ENCODE measurements at places on chromosomes 2 and 18.

GRCh38 chr2:172777431-172777830, 41.8 kb downstream of the RAPGEF4 start:
- no peak for DNase-seq

DNA sequence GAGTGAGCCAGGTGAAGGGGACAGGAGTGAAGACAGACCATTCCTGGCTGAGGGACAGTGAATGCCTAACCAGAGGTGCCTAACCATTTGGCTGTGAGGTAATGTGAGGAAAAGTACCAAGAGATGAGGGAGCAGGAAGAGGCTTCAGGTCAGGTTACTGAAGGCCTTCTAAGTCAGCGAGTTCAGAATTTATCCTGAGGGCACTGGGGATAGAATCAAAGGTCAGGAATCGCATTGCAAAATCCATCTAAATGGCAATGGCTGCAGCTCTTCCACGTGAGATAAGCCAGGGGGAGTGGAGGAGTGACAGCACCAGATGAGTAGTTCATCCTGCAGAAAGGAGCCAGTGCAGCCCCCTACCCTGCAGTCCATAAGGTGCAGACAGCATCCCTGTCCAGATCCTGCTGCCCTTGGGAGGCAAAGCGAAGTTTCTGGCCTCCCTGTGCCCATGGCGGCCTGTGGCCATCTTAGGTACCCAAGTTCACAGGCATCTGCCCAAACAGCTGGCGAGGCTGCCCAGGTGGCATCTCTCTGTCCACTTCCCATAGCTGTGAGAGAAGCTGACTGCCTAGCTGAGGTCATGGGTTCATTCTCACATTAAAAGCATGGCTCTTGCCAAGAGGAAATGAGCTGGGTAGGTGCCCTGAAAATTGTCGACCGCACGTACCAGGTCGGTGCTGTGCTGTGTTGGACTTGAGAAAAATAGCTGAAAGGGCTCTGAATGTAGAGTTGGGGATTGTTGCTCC, 49.5 kb downstream of the CYP27C1 start:
- DNase-seq = no peak

DNA sequence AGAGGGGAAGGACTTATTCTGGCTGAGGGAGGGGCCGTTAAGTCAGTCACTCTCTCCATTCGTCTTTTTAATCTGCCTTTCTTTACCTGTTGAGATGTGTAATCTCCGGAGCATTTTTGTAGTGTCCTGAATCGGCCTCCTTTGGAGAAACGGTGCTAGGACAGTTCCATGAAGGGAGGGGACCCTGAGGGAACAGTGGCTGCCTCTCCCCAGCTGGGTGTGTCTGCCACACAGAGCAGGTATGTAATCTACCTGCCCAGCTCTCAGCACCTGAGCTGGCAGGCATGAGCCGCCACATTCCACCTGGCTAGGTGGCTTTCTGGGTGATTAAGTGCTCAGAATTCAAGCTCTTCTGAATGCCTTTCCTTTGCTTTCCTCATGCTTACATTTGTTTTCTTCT, 131.2 kb downstream of the WDSUB1 start:
- no peak for DNase-seq

DNA sequence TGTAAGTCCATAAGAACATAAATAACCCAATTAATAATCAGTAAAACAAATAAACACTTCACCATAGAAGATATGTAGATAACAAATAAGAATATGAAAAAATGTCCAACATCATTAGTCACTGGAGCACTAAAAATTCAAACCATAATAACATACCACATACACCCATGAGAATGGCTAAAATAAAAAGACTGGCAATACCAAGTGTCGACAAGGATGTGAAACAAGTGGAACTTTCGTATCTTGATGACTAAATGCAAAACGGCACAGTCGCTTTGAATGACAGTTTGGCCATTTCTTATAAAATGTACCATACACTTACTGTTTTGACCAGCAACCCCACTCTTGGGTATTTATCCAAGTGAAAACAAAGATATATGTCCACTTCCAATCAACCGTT, 26.8 kb downstream of the ANKMY1 start:
- no peak for DNase-seq

GRCh38 chr2:231925303-231926179, 655 bp downstream of the NPPC start:
- DNase-seq = peak; percentile 64

- DNase-seq = no peak
These were observed 126.8 kb upstream of the SERPINE2 start for GRCh38 chr2:224165901-224166319.

GRCh38 chr2:233079473-233079877, 19.3 kb downstream of the INPP5D start:
- peak; percentile 47 for DNase-seq

GRCh38 chr2:114728372-114728771, 285.9 kb downstream of the DPP10 start:
- DNase-seq = no peak

DNA sequence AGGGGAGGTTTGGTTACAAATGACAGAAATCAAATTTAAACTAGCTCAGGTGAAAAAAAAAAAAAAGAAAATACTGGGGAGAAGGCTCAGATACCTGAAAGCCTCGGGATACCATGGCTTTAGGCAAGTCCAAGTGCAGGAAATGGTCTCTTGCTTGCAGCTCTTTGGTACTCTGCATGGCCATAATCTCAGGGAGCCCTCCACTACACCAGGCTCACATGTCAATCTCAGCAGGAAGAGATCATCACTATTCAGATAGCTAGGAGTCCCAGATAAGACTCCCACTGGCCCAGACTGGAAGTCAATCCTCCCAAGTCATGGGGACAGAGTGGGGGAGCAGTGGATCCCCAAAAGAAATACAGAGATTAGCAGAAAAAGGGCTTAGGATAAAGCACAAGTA, 64.8 kb upstream of the RALBP1 start:
- no peak for DNase-seq

GRCh38 chr2:155687181-155687580, 645.3 kb downstream of the NR4A2 start:
- DNase-seq = no peak

- no peak for DNase-seq
These were observed 106.6 kb upstream of the DDX18 start for GRCh38 chr2:117707874-117708273.

- DNase-seq = no peak
These were observed 97.4 kb upstream of the STK17B start for GRCh38 chr2:196268538-196269338.

DNA sequence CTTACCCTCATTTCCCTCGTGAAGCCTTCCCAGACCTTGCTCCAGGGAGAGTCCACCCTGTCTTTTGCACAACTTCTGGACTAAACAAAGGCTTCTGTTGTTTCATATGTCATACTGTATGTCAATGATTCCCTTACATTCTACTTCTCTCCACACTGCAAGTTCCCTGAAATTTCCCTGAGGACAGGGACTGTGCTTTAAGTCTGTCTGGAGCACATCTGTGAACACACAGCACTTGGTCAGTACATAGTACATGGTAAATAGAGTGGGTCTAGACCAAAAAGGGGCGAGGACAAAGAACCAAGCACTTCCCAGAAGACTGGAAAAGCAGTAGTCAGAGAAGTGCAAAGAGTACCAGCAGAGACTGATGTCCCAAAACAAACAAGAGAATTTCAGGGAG, 23.7 kb upstream of the IMPA2 start:
- DNase-seq = no peak

GRCh38 chr2:45724335-45724734, 72.9 kb downstream of the PRKCE start:
- DNase-seq = no peak

DNA sequence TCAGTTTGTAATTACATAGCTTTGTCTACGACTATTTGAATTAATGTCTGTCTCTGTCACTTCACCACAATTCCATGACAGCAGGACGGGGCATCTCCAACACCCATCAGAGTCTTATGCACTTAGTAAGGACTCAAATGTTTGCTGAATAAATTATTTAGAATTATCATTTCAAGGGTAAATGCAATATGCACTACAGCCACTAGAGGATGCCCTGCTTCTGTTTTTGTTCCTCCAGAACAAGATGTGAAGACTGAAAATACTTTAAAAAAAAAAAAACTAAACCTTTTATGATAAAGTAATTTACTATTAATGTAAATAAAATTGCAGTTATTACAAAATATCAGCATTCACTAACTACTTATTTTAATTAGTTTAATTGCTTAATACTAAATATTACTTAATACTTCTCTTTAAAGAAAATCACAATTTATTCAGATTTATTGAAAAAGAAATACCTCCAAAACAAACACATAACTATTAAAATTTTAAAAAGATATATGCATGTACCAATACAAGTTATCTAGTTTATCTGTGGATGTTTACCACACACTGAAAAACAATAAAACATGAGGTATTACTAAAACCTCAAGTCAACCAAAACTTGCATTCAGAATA, 3.2 kb downstream of the PIGN start:
- DNase-seq = peak; percentile 22

DNA sequence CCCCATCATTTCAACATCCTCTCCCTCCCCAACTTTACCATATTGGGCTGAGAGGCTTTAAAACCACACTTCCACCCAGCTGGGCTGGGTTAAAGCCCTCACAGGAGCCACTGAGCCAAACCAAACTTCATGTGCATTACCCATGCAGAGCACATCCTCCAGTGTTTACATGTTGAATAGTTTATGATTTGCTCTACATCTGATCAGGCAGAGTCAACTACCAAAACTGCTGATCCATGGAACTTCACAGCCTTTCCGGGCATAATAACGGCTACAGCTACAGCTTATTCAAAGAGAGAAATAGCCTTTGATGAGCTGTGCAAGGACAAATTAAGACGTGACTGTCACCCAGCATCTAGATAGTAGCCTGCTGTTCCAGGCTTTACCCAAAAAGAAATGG, 39.0 kb downstream of the MAIP1 start:
- no peak for DNase-seq

GRCh38 chr2:1613078-1613445, 131.3 kb downstream of the PXDN start:
- DNase-seq = no peak

DNA sequence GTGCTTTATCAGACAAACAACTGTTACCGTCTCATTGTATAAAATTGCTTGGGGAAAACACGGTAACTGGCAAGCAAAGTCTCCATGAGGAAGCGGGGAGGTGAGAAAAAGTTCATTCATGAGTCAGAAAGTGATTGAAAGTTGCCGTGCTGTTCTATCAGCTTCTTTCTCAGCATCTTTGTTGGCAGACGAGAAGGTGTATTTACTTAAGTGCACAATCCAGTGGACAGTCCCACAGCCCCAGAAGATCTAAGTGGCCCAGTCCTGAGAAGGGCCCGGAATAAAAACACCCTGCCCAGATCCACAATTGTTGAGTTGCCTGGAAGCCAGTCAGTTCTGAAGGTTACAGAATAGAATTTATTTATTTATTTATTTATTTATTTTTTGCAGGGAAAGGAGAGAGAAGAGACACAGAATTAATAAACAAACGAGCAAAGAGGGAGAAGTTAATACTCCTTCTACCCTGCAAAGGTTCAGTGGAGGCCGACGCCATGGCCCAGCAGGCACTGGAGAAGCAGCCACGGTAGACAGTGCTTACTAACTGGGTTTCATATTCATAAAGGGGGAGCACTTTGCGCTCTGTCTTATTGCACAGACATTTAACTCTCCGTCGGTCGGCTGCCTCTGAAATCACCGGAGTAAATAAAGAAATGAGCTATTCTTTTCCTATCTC, 676.0 kb upstream of the SALL3 start:
- no peak for DNase-seq

DNA sequence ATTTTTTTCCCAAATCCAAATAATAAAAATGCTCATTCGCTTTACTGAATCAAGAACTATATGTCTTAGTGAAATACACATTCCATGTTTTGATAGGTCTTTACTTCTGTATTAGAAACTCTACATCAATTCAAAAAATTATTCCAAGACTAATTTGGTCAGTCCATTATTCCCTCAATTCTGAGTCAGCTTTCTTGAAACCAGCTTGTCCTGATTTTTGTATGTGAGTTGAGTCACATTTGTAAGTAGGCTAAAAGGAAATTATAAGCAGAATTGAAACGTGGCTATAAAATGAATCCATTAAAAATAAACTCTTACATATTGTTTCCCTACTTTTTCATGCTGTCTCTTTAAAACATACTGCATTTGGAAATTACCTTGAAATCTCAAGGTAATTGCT, 113.0 kb downstream of the DNER start:
- no peak for DNase-seq

DNA sequence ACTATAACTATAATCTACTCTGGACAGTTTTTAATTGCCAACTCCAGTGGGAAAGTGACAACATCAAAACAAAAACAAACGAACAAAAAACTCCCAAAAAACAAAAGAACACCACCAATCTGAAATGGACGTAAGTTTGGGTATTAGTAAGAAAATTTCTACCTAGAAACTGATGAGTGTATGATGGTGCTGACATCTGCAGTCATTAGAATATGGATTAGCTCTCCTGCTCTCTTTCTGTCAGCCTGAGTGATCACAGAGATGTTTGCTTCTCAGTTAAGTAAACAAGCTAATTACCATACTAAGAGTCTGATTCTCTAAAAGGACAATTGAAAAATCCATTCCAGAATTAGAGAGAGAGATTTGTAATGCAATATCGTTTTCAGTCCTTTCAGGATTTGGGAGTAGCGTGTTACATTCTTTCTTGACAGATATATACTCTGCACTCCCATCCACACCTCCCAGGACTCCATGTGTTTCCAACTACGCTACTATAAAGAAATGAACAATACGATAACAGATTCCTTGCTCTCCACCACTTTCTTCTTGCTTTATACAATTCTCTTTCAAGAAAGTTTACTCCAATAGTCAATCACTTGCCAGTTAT, 1347.4 kb upstream of the PIK3C3 start:
- no peak for DNase-seq

DNA sequence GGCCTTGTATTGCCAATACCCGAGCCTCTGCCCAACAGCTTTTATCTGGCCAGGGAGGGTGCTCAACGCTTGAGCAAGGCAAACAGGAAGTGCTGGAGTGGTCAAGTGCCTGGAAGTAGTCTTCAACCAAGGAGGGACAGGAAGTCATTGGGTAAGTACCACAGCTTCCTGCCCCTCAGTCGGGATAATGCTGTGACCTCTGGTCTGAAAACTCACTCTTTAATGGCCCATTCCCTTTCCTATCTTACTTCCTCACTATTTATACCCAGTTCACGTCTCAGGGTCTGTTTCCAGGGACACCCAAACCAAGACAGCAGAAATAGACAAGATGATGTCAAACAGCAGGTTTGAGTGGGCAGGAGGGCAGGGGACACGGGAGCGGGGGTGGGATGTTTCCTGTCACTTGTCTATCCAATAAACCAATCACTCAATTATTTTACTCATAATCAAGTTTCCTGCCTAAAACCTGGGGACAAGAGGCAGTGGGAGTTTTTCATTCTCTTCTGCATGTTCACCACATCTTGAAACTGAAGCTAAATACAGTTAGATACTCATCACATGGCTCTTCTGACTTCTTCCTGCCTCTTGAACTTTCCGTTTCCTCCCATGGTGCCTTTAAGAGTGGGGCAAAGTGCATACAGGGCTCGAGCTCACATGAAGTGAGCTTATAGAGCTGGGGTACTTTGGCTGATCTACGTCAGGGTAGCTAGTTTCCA, 68.9 kb upstream of the CAB39 start:
- DNase-seq = peak; percentile 60

DNA sequence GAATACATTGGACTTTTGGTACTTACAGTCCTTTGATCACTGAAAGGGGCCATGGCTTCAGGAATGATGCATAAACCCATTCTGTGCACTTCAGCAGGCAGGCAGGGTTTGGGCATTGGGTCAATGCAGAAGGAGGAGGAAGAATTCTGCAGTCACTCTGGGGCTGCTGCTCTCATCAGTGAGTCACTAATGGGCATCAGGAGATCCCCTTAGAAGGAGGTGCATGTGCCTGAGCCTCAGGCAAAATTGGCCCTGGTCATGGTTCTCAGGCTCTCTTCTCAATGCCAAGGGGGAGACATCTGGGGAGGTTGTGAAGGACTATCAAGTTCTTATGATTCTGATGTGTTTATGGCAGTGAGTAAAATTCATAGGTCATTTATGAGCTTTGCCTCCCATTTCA, 52.0 kb upstream of the TNP1 start:
- DNase-seq = no peak
